Dorsolateral prefrontal cortex (tissue), 122 donors: ENCODE measurements at places on chromosomes 6 and 20.

DNA sequence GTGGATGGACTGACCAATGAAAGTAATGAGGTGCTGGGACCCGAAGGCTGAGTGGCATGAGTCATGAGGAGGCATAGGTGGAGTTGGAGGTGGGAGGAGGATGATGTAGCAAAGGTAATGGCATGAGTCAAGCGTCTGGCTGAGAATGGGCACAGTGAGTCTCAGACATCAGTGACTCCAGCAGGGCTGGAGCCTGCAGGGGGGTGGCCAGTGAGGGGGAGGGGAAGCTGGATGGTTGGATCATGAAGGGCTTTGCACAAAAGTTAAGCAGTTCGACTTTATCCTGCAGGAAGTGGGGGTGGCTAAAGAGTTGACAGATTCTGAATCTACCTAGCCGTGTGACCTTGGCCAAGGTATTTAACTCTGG lies 99.0 kb upstream of the IYD start:
- peak; percentile 50 for DNase-seq

- DNase-seq = no peak
These were observed 50.2 kb downstream of the TBC1D7 start for GRCh38 chr6:13278164-13278563.

- no peak for DNase-seq
These were observed 28.3 kb downstream of the SERPINB6 start for GRCh38 chr6:2942914-2943563.

- no peak for DNase-seq
These were observed 322.2 kb downstream of the PLCB1 start for GRCh38 chr20:8454137-8454712.

- DNase-seq = no peak
These were observed 89.7 kb downstream of the INSM1 start for GRCh38 chr20:20457392-20458126.

- DNase-seq = no peak
These were observed 28.5 kb upstream of the MAP3K4 start for GRCh38 chr6:160962835-160963623.

DNA sequence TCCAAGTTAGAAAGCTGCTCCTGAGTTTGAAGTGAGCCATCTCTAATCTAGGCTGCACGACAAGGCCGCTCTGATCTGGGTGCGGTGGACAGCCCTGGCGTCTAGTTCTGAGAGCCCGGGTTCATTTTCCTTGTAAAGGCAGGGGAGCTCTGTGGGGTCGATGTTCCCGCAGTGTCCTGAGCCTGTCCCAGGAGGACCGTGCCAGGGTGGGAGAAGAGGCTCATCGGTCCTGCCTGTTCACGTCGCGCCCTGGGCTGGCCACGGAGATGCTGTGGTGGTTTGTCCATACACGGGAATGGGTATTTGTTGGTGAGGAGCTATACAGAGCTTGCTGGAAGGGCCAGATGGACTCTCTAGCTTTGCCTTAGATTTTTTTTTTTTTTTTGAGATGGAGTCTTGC lies 27.0 kb downstream of the PSMG4 start:
- DNase-seq = no peak

- DNase-seq = no peak
These were observed 26.6 kb downstream of the PREX1 start for GRCh38 chr20:48801197-48801596.
